ENCODE measurements at places on chromosomes 2 and 18. TPM values are rescaled to one million over a fixed set of nuclear protein-coding genes. Genes with fewer than 3 reads are reported as not detected.

GRCh38 chr2:100919316-100919715, 82.8 kb upstream of the RPL31 start:
- no peak overlapping the region for H3K4me3 ChIP-seq
- peaks cover 8% of the 10 kb centered on the region for H3K4me1 ChIP-seq
- H3K36me3 ChIP-seq: no peaks in the 10 kb centered on the region
- no peak for DNase-seq
- H3K27ac ChIP-seq: no peak overlapping the region
- H3K27me3 ChIP-seq: no peaks in the 10 kb centered on the region

The SLC30A3 gene
- not detected for total RNA-seq

The RNMT gene
- 130 TPM for total RNA-seq

The KLHL14 gene
- not detected for total RNA-seq

The STRADB gene
- 5.6 TPM for total RNA-seq

DNA sequence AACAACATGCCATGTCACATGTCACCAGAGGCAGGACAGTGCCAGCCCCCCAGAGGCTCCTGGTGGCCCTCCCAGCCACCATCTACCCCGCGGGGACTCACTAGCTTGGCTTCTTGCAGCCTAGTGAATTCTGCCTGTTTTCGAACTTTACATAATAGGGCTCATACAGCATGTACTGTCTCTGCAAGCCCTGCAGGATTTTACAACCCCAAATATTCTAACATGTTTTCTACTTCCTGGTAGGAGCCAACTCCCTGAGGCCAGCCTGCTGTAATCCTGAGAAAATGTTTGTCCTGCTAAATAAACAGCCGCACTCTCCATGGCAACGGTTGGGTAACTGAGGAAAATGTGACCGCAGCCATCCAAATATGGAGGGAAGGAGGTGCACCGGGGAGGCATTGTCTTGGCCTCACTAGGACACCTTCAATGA, 2.7 kb downstream of the PER2 start:
- no peak for DNase-seq
- H3K4me3 ChIP-seq: no peak overlapping the region
- H3K27ac ChIP-seq: no peak overlapping the region
- H3K4me1 ChIP-seq: peaks cover 49% of the 10 kb centered on the region
- no peaks in the 10 kb centered on the region for H3K27me3 ChIP-seq
- peaks cover 5% of the 10 kb centered on the region for H3K36me3 ChIP-seq

DNA sequence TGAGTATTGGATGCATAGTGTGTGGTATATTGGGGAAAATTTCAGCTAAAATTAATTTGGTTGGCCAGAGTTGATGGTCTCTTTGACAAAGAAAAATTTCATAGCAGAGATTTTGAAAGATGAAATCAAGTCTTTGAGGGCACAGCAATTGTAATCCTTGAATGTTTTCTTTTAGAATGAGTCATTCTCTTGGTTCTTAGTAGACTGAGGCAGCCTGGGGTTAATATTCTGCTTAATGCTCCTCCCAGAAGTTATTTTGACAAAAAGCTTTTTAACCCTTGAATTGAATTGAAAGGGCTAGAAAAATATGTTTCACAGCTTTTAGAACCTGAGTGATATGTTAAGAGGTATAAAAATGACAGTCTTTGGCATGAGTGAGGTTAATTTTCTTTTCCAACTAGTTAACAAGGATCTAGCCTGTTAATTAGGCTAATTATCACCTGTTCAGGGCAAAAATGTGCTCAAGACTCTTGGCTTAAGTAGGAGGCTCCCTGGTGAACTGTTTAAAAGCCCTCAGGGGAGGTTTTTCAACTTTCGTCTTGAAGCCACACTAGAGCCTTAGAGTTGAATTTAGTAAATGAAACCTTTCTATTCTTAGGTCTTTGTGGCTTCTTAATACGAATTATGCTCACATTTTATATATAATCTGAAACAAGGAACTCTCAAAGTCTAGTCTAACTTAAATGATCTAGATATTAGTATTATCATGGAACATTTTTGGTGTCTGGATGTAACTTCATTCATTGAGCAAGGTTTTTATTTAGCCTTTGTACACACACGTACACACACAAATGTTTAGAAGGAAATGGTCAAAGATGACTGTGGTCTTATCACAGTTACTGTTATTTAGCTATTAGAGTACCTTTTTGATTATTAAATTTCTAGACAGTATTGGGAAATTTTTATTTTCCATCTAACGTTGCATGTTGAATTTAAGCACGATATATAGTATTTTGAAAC, 272.5 kb downstream of the ZNF407 start:
- DNase-seq: no peak
- H3K4me1 ChIP-seq: no peaks in the 10 kb centered on the region
- no peaks in the 10 kb centered on the region for H3K36me3 ChIP-seq
- no peak overlapping the region for H3K4me3 ChIP-seq
- H3K27ac ChIP-seq: no peak overlapping the region

The SKOR2 gene
- total RNA-seq: not detected

The OTOF gene
- total RNA-seq: 0.71 TPM

DNA sequence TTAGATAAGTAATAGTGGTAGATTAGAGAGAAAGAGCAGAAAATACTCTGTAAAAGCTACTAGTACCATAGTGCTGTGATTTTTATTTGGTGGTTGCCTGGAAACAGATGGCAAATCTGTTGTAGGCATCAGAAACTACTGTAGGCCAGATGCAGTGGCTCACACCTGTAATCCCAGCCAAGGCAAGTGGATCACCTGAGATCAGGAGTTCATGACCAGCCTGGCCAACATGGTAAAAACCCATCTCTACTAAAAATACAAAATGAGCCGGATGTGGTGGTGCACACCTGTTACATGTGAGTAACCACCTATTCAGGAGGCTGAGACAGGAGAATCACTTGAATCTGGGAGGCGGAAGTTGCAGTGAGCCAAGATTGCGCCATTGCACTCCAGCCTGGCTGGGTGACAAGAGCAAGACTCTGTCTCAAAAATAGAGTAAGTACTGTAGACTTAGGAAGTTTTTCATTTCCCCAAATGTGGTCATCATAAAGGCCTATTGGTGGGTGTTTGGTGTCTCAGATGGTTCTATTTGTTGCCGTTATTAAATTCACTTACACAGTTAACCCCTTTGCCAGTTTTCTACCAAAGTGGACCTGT, 79.6 kb downstream of the SPTBN1 start:
- no peaks in the 10 kb centered on the region for H3K36me3 ChIP-seq
- no peak overlapping the region for H3K4me3 ChIP-seq
- no peaks in the 10 kb centered on the region for H3K4me1 ChIP-seq
- no peaks in the 10 kb centered on the region for H3K27me3 ChIP-seq
- H3K27ac ChIP-seq: no peak overlapping the region

- DNase-seq: no peak
- no peaks in the 10 kb centered on the region for H3K27me3 ChIP-seq
- no peak overlapping the region for H3K27ac ChIP-seq
- H3K36me3 ChIP-seq: no peaks in the 10 kb centered on the region
- no peak overlapping the region for H3K4me3 ChIP-seq
Observed at GRCh38 chr2:181784556-181784955, 104.2 kb upstream of the NEUROD1 start.

DNA sequence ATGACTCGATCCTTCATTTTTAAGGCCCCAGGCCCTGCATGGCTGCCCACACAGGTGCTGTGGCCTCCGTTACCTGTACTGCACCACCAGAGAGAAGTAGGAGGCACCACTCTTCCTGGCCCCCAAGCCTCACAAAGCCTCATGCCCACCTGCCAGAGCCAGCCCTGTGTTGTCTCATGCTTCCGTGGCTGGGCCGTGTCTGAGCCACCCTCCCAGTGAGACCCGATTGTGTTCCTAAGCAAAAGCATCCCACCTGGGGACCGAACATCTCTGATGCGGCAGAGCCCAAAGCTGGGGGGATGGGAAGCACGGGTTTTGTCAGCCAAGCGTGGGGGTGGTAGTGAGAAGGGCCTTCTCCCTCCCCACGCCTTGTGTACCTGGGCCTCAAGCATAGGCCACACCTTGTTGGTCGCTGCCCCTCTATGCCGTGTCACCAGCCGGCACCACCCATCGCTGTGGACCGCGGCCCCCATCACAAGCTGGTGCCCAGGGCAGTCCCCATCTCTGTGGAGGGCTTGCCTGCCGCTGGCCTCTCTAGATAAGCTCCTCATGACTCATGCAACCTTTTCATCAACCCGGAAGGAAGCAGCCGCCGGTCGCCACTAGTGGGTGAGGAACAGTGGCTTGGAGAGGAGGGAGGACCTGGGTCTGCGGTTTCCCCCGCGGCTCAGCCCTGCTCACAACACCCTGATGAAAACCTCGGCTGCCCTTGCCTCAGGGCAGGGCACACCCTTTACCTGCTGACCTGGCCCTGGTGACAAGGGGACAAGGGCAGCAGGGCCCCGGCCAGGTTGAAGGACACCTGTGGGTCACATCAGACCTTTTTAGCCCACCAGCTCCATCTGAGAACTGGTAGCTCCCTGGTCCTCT, 2.7 kb upstream of the RNPEPL1 start:
- peak; percentile 79 for DNase-seq
- no peaks in the 10 kb centered on the region for H3K27me3 ChIP-seq
- peak overlapping the region; percentile 91 for H3K27ac ChIP-seq

The SIX3 gene
- not detected for total RNA-seq

GRCh38 chr2:225056330-225057073, 14.2 kb upstream of the DOCK10 start:
- H3K27ac ChIP-seq: no peak overlapping the region
- DNase-seq: no peak
- no peaks in the 10 kb centered on the region for H3K36me3 ChIP-seq
- no peak overlapping the region for H3K4me3 ChIP-seq
- H3K27me3 ChIP-seq: no peaks in the 10 kb centered on the region

DNA sequence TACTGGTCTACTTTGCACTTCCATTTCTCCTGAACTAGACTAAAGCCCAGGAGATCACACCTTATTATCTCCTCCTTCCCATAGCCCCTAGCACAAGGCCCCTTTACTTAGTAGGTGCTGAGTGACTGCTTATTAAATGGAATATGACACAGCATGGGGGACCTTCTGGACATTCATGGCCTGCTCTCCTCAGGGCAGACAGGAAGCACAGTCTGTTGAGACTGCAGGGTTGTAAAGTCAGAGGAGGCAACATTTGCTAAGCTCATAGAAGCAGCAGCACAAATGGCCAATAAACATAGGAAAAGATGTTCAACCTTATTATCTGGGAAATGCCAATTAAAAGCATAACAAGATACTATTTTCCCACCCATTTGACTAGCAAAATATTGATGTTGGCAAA, 75.3 kb downstream of the DNMT3A start:
- no peak overlapping the region for H3K27ac ChIP-seq
- H3K36me3 ChIP-seq: peaks cover 43% of the 10 kb centered on the region
- no peak for DNase-seq
- H3K27me3 ChIP-seq: no peaks in the 10 kb centered on the region
- no peak overlapping the region for H3K4me3 ChIP-seq
